Omental fat pad (tissue), 4 donors: ENCODE measurements at places on chromosomes 7 and 10. TPM values are rescaled to one million over a fixed set of nuclear protein-coding genes. Genes with fewer than 3 reads are reported as not detected.

Gene METTL27
- total RNA-seq: 2.5 TPM

Gene LRRC18
- total RNA-seq: not detected

DNA sequence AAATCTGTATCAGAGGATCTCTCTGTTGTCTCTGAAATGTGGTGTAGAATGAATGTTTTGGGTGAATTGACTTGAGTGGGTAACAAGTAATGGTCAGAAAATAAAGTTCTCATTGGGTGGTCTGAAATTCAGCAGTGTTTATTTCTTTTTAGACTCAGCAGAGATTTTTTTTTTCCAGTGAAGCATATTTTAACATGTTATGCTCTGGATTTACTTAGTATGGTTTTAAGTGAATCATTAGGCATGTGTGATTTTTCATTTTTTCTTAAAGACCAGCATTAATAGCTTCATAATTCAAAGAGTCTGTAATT is 63.5 kb downstream of the REEP3 start:
- DNase-seq: no peak

Gene UCMA
- total RNA-seq: not detected

Gene SH3PXD2A
- 21.0 TPM for total RNA-seq

DNA sequence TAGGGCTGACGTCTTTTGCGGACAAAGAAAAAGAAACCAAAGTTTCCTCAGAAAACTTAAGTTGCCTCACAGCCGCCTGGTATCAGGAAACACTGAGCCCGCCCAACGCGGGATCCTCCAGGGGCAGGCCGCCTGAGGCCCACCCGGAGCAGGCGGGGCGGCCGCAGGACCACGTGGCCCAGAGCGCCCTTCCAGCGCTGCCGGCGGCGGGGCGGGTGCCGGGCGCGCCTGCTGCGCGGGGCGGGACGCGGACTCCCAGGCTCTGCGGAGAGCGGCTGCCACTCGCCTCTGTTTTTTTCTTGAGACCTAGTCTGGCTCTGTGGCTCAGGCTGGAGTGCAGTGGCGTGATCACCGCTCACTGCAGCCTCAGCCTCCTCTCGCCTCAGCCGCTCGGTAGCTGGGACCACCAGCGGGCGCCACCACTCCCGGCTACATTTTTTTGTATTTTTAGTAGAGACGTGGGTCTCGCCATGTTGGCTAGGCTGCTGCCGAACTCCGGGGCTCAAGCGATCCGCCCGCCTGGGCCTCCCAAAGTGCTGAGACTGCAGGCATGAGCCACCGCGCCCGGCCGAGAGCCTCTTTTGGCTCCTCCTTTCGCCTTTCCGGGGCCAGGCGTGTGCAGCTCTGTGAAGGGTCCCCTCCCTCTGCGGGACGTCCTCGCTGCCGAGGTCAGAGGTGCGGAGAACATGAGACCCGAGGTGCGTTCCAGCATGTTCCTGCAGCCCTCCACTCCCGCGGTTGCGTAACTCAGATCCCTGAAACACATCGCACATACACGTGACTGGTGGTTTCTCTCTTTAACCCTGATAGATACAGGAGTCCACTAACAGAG is 11.6 kb upstream of the HNRNPF start:
- DNase-seq: peak; percentile 65

GRCh38 chr7:50226669-50227068 is 77.8 kb upstream of the IKZF1 start:
- no peak for DNase-seq

DNA sequence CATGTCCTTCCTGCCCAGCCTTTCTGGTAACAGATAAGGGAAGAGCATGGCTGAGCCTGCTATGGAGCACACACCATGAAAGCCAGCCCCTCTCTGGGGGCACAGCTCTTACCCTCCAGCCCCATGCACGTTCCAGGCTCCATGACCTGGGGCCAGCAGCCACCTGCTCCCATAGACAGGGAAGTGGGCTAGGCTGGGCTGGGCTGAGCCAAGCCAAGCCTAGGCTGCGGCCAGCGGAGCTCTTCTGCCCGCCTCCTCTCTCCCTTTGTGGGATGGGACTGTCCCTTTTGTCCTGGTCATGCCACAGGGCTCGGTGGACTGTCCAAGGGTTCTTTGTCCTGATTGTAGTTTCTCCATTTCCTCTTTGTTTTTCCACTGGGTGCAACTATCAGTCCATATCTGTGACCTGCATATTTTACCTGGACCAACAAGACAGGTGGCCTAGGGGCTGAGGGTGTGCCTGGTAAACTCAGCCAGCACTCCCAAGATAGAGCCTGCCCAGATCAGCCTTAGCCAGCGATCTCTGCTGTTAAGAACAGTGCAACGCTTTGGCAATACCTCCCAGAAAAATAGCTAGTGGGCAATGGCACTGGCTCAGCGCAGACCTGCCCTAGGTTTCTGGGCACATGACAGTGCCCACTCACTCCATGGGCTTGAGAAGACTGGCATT is 97.2 kb upstream of the BTBD16 start:
- no peak for DNase-seq

Gene EFCAB10
- total RNA-seq: not detected

DNA sequence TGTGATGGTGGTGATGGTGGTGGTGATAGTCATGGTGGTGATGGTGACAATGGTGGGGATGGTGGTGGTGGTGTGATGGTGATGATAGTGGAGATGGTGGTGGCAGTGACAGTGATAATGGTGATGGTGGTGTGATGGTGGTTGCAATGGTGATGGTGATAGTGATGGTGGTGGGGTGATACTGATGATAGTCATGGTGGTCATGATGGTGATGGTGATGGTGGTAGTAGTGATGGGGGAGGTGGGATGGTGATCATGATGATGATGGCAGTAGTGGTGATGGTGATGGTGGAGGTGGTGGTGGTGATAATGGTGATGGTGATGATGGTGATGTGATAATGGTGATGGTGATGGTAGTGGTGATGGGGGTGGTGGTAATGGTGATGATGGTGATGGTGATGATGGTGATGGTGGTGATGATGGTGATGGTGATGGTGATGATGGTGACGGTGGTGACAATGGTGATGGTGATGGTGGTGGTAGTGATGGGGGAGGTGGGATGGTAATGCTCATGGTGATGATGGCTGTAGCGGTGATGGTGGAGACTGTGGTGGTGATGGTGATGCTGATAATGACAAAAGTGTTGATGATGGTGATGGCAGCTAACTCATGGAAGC is 4.7 kb upstream of the PWWP2B start:
- DNase-seq: no peak

GRCh38 chr10:69014171-69014570 is 25.6 kb downstream of the KIFBP start:
- DNase-seq: no peak

Gene SLC26A5
- total RNA-seq: 0.47 TPM

Gene PON1
- 0.38 TPM for total RNA-seq

GRCh38 chr10:90437452-90437851 is 420.4 kb downstream of the HTR7 start:
- DNase-seq: no peak

Gene GIMAP7
- 102 TPM for total RNA-seq

DNA sequence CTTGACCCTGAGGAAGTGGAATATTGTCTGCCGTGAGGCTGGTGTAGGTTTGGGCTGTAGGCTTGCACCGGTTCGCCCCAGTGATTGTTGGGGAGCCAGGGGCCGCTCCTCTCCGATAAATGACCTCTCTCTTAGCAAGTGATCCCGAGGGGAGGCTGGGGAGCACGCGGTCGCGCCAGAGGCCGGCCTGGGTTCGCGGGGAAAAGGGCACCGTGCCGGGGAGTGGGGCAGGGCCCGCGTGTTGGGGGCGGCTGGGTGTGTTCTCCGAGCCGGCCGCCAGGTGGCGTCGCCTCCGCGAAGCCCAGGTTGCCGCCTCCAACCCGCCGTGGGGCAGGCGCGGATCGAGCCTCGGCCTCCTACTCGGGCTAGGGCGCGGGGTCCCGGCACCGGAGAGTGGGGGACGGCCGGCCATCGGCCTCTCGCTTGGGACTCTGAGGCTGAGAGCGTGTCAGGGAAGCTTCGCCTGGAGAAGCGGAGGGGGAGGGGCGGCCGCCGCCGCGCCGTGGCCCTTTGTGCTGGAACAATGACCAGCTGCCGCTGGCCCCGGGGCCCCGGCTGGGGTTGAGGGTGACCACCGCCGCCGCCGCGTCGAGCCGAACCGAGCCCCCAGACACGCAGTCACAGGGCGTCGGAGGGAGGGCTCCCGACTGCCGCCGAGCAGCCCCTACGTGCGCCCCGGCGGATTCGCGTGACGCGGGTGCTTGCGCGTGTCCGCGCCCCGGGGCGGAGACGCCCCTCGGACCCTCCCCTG is 442 bp upstream of the LZTS2 start:
- no peak for DNase-seq

DNA sequence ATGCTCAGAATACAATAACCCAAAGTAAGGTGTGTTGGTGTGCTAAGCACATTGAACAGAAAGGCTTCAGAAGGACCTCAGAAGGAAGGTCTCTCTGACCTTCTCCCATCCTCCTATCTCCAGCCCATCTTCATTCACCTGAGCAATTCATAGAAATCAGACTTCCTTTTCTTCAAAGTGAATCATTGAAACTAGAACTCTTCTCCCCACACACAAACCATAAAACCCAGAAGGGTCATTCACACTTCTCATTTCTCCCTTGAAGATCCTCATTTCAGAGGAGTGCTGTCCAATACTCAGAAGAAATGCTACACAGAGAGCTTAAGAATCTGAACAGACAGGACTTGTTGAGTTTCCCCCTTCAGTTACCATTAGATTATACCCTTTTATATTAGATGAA is 89.5 kb downstream of the VWDE start:
- no peak for DNase-seq

Gene EBLN1
- total RNA-seq: not detected

DNA sequence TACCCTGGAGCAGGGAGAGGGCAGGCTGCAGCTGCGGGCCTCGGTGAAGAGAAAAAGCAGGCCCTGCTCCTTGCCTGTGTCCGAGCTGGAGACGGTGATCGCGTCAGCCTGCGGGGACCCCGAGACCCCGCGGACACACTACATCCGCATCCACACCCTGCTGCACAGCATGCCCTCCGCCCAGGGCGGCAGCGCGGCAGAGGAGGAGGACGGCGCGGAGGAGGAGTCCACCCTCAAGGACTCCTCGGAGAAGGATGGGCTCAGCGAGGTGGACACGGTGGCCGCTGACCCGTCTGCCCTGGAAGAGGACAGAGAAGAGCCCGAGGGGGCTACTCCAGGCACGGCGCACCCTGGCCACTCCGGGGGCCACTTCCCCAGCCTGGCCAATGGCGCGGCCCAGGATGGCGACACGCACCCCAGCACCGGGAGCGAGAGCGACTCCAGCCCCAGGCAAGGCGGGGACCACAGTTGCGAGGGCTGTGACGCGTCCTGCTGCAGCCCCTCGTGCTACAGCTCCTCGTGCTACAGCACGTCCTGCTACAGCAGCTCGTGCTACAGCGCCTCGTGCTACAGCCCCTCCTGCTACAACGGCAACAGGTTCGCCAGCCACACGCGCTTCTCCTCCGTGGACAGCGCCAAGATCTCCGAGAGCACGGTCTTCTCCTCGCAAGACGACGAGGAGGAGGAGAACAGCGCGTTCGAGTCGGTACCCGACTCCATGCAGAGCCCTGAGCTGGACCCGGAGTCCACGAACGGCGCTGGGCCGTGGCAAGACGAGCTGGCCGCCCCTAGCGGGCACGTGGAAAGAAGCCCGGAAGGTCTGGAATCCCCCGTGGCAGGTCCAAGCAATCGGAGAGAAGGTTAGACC is 138.0 kb upstream of the STK17A start:
- no peak for DNase-seq

- DNase-seq: no peak
Observed at GRCh38 chr7:91993976-91994375, 53.3 kb downstream of the AKAP9 start.

Gene HOXA11
- total RNA-seq: not detected

DNA sequence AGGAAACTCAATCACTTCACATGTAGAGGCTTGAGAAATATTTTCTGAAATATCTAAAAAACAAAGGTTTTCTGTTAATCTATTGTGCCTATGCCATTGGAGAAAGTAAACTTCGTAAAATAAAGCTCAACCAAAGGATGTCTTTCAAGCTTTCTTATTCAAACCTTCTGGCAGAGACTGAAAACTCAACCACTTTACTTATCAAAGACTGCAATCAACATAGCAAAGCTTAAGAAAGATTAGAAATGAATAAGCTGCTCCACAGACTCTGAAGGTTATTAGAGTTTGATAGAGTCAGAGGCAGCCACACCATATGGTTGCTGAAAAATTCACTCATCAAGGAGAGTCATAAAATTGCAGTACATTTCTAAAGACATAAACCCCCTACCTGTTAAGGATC is 245.8 kb upstream of the MEOX2 start:
- no peak for DNase-seq

DNA sequence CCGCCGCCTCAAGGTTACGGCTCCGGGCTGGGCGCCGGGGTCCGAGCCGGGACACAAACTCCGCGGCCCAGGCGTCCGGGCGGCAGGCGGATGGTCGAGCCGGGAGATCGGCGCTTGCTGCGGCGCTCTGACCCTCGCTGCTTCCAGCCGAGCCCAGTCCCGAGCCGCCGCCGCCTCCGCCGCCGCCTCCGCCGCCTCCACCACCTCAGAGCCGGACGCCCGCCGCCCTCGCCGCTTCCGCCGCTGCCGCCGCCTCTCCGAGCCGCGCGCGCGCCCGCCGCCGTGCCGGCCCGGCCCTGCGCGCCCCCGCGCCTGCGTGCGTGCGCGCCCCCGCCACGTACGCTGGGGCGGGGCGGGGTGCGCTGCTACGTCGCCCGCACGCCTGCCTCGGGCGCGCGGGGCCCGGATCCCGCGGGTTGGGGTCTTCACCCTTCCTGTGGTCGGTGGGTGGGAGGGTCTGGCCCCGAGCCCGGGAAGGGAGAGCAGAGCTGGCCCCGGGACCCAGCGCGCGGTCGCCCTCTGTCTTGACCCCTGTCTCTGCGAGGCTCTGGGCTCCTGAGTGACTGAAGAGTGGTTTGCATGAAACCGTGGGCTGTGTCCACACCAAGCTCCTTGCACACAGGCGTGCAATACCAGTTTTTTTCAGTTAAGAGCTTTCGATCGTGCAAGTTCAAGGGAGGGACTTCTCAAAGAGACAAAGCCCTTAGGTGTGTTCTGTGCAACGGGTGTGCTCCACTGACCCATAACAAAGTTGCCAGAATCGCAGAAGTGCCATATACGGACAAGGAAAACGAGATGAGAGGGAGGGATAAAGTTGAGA is at the start of gene SMURF1:
Gene SMURF1 (minus strand): TSS at position 256 of the 820 bp plus-strand sequence. CDS start 328 bp downstream, outside the sequence.
- no peak for DNase-seq

DNA sequence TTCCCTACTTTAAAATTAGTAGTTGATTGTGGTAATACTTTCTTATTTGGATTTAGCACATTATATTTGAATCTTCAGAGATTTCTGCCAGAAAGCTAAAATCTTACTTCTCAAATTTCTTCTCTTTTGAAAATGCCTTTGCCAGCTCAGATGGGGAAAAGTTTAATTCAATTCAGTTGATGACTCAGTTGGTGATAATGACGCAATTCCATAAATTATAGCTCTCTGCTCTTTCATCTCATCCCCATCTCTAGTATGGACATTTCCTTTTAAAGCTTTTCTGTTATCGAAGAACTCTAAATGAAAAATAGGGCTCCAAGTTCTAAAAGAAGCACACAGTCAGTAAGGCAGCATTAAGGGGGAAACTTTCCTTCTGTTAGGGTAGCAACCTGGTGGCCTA is 25.5 kb downstream of the RNLS start:
- DNase-seq: no peak

GRCh38 chr7:117975476-117975875 is 102.2 kb upstream of the CTTNBP2 start:
- no peak for DNase-seq

Gene PLXNA4
- total RNA-seq: 111 TPM

DNA sequence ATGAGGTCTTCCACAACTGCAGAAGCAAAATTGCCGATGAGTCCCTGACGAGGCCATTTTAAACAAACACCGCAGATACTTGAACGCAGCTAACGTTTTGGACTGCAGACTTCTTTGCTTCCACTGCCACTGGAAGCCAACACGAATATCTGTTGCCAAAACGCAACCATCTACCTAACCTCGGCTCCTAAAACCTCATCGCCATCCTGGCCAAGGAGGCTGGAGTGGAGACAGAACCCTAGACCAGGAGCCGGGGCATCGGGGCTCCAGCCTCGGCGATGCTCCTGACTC is 493 bp downstream of the WDR91 start:
- DNase-seq: no peak
